ENCODE measurements at places on chromosomes 16 and 17.
A peak's percentile ranks its signal among the peaks of the same experiment; 100 is the strongest.

- DNase-seq = no peak
Observed at GRCh38 chr16:10655415-10655977, 39.2 kb downstream of the TEKT5 start.

- DNase-seq = no peak
Observed at GRCh38 chr17:17511293-17511741, 15.1 kb upstream of the RASD1 start.

- no peak for DNase-seq
Observed at GRCh38 chr17:28974451-28974850, 23.1 kb upstream of the PHF12 start.

- no peak for DNase-seq
Observed at GRCh38 chr17:66712453-66712852, 122.5 kb upstream of the CACNG5 start.

DNA sequence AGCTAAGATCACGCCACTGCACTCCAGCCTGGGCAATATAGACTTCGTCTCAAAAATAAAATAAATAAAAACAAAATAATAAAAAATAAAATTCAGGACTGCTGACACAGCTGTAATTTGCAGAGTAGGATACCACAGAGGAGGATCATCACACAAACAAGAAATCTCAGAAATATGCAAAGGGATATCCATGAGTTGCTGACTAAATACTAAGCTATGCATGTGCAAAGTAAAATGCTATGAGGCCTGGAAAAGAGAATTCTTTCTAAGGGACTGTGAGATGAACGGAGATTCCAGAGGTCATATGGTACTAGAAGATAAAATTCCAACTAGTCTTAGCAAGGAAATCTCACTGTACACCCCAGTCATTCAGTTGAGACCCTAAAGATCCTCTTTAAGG, 74.8 kb downstream of the SLC39A11 start:
- DNase-seq = no peak

DNA sequence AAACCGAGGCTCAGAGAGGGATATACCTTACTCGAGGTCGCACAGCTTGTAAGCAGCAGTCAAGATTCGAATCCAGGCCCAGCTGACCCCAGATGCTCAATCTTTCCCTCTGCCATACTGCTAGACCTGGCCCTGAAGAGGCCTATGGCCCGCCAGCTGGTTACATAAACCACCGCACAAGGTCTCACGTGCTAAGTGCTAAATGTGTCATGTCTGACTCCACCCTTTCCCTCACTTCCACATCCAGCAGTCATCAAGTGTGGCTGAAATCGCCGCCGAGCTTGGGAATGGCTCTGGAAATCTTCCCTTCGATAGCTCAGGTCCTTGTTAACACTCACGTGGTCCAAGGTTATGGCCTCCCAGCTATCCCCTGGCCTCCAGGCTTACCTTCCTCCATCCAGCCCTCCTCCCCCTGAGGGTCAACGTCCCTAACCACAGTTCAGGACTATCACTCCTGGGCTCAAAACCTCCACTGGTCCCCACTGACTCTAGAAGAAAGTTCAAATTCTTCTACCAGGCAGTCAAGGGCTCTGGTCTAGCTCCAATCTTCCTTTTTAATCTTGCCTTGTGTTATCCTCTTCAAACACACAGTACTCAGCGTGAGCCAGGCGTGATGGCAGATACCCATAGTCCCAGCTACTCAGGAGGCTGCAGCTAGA, 3.5 kb downstream of the ZBTB4 start:
- no peak for DNase-seq

- no peak for DNase-seq
Observed at GRCh38 chr17:68319410-68320162, 28.3 kb downstream of the ARSG start.

DNA sequence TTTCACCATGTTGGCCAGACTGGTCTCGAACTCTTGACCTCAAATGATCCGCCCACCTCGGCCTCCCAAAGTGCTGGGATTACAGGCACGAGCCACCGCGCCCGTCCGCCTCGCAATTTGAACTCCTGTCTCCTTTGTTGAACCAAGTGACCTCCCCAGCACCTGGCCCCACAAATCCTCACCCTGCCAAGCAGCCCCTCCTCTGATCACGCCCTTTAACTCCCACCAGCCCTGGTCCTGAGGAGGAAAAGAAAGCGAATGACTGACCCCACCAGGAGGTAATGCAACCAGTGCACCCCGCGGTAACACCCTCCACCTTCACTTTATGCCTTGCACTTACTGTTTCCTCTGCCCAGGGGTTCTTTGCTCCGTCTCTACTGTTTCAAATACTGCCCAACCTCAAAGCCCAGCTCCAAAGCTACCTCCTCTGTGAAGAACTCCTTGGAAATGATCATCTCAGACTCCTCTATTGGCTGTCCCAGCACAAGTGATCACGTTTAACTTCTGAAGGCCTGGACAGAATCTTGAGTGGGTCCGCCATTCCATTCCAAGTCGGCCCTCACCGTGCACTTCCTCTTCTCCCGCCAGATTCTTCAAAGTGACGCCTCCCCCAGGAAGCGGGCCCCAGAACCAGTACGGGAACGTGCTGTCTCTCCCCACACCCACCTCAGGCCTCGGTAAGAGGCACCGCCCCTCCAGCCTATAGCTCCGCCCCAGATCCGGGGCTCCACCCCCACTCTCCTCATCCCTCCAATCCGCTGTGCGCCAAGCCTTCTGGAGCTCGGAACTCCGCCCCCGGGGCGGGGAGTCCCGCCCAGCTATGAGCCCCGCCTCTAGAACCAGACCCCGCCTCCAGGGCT, 4.4 kb downstream of the CD19 start:
- peak; percentile 78 for DNase-seq

- DNase-seq = no peak
Observed at GRCh38 chr16:50332599-50332998, 36.2 kb downstream of the BRD7 start.

GRCh38 chr17:60388742-60389141, 3.2 kb downstream of the USP32 start:
- no peak for DNase-seq

GRCh38 chr17:79939094-79939435, 96.6 kb downstream of the TBC1D16 start:
- no peak for DNase-seq

GRCh38 chr17:31508288-31509094, 117.0 kb downstream of the RAB11FIP4 start:
- DNase-seq = peak; percentile 52

DNA sequence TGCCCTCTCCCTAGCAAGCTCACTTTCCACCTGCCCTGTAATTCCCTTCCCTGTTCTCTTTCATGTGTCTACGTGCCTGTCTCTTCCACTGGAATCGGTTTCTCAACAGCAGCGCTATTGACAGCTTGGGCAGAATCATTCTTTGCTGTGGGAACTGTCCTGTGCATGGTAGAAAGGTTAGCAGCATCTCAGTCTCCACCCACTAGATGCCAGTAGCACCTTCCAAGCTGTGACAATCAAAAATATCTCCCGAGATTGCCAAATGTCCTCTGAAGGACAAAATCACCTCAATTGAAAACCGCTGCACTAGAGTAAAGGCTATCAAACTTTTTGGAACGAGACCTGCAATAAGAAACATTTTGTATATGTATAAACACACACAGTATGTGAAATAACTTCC, 41.6 kb upstream of the KSR1 start:
- no peak for DNase-seq

- DNase-seq = no peak
Observed at GRCh38 chr17:39222866-39223834, 2.6 kb downstream of the STAC2 start.

GRCh38 chr16:89349947-89350633, 132.6 kb downstream of the ZNF778 start:
- DNase-seq = no peak

Data from activated T-cell treated with anti-CD3 and anti-CD28 coated beads, Interleukin-2, amount 50 U/mL, for 4 hours (primary cell).